ENCODE measurements at places on chromosomes 3 and 15.
A peak's percentile ranks its signal among the peaks of the same experiment; 100 is the strongest.

DNA sequence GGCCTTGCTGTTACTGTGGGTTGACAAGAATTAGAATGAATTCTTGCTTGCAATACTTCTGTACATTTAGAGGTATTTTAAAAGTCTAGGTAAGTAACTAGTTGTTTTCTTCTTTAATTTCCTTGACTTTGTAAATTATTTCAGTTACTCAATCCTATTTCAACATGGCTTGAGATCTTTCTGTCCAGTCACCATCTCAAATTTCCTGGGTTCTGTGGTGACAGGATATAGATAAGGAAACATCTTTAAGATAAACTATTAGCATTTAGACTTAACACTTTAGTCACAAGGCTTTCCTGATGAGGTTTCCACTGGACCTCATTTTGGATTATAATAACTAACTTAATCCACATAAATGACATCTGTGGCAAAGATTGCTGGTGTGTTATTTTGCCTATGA lies 195.9 kb upstream of the DPH6 start:
- DNase-seq: no peak

GRCh38 chr3:194518652-194519051 lies 31.9 kb upstream of the ATP13A3 start:
- no peak for DNase-seq

DNA sequence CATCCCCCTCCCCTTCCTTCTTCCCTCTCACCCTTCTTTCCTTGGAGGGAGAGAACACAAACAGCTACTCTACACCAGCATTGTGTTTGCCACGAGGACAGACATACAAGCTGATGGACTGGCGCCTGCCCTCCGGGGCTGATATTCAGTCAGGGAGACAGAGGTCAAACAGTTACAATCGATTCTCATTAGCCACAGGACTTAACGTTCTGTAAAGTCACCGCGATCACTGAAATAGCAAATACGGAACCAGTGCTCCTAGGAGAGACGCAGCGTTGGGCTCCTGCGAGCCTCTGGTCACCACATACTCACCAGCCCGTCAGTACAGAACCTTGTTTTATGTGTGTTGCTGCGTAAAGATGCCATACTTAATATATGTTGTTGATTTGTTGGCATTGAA lies 108.8 kb downstream of the LRRK1 start:
- DNase-seq: no peak

DNA sequence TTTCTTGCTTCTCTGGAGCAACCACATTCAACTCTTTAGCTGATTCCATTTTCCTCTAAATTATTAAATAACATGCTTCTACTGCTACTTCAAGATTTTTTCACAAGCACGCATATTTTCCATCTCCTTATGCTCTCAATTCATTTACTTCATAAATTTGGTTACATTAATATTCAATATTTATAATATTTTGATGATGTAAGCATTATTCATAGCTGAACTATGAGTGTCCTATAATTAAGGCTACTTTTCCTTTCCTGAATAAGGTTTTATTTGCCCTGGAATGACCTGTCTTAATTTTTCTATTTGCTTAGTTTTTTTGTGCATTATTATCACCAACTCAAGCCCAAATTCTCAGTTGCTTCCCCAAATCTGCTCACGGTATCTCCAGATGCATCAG lies 109.4 kb upstream of the ADPGK start:
- no peak for DNase-seq

DNA sequence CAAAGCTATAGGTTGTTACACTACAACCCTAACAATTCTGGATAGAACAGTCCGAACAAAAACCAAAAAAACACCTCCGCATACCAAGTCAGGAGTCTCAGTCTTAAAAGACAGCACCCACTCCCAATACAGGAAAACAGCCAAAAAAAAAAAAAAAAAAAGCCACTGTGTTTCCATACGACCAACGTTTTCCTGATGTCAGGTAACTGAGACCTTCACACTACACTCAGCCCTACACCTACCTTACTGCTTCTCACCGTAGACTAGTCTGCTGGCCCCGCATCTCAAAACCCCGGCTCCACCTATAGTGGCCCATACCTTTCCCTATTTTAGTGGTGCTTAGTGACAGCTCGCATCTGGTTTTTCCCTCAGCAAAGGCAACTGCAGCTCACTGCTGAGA lies 339.5 kb upstream of the ADAMTS9 start:
- no peak for DNase-seq

GRCh38 chr3:28595372-28595771 lies 246.7 kb upstream of the AZI2 start:
- DNase-seq: no peak

DNA sequence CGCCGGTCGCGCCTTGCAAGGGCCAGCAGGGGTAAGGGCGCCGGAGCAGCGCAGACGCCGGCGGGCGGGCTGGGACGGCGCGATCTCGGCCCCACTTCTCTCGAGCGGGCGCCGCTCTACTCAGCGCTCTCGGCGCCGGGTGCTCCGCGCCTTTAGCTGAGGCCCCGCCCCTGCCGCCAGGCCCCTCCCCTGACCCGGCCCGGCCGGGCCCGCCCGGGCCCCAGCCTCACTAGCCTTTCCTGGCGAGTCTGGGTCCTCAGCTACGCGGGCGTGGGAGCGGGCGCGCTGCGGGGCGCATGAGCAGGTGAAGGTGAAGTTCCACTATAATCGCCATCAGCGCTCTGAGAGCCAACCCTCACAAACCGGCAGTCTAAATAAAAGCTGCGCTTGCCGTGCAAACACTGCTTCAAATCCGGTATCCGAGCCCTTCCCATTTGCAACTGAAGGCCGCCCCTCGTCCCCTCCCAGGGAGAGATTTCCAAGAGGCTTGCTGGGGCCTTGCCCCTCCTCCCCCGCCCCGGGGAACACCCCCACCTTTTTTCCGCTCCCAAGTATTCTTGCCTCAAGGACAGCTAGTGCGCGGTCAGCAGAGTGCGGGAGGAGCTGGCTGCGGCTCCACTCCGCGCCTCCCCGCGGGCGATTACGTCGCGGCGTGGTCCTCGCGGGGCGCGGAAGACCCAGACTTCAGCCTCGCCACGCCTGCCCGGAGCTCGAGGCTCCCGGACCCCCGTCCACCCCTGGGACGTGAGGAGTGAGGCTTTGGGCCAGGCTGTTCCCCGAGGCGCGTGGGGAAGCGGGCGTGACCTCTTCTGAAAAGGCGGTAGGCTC lies at the start of gene RPP25:
TSS of gene RPP25 (minus strand) at position 125 of the 828 bp plus-strand sequence. CDS start 189 bp downstream, outside the sequence.
- DNase-seq: no peak

GRCh38 chr3:46632792-46633191 lies 20.5 kb downstream of the FAM240A start:
- no peak for DNase-seq

GRCh38 chr15:90060797-90061196 lies 41.5 kb downstream of the IDH2 start:
- no peak for DNase-seq

DNA sequence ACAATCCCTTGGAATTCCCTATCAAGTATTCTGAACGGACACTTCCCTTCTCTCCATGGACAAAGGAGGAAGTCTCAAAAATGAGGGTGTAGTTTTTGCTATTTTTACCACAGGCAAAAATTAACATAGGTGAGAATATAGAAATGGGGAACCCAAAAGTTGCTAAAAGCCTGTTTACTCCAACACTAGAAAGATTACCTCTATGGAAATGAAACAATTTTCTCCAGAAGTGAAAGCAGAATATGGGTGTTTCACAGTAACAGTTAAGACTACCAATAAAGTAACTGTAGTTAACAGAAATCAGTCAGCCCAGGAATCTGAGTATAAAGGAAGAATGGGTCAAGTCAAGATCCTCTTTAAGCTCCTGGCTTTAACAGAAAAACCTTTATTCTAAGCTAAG lies 9.3 kb downstream of the TRA2B start:
- DNase-seq: no peak

- no peak for DNase-seq
Measured at GRCh38 chr3:143973259-143974021, 1.8 kb downstream of the DIPK2A start.

GRCh38 chr15:57184502-57184901 lies 191.8 kb upstream of the CGNL1 start:
- no peak for DNase-seq

DNA sequence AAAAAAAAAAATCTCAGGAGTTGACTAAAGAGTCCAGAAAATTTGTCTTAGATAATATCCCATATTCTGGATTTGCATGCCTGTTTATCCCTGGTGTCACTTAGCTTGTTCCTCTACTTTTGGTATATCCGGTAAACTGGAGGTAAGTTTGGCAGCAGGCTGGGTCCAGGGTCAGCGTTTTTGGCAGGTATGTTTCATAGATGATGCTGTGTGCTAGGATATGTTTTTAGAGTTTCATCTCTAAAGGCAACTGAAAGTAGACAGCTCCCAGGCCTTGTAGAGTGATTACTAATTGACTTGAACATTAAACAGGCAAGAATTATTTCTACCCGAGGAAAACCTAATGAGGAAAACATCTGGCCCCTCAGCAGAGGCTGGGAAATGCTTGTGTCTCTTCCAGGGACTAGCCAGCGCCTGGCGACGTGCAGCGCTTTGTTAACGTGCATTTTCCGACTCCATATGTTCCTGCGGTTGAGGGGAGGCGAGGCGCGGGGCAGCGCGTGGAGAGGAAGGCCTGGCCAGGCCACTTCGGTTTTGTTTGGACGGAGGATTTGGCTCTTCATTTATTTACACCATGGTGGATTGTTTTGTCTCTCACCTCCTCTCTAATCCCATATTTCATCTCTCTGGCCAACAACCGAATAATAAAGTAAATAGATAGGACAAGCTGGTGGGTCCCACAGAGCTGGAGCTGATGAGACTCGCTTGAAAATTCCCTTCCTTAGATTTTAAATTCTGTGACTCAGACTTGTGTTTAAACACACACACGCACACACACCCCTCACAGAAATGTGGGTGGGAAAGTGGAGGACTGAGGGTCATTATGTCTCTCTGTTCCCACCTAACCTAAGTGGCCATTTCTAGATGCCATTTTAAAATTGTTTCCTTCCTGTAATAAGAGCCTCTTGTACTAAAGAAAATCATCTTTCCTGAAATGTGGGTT lies 65.3 kb downstream of the ASB7 start:
- DNase-seq: no peak

- peak; percentile 73 for DNase-seq
Measured at GRCh38 chr3:47802734-47803479, at the start of gene DHX30. Gene DHX30, plus strand, starts transcription at chr3:47803138. Its CDS starts 7,546 bp downstream, at chr3:47810684.

- DNase-seq: no peak
Measured at GRCh38 chr3:98589331-98590036, 3.9 kb downstream of the CPOX start.

DNA sequence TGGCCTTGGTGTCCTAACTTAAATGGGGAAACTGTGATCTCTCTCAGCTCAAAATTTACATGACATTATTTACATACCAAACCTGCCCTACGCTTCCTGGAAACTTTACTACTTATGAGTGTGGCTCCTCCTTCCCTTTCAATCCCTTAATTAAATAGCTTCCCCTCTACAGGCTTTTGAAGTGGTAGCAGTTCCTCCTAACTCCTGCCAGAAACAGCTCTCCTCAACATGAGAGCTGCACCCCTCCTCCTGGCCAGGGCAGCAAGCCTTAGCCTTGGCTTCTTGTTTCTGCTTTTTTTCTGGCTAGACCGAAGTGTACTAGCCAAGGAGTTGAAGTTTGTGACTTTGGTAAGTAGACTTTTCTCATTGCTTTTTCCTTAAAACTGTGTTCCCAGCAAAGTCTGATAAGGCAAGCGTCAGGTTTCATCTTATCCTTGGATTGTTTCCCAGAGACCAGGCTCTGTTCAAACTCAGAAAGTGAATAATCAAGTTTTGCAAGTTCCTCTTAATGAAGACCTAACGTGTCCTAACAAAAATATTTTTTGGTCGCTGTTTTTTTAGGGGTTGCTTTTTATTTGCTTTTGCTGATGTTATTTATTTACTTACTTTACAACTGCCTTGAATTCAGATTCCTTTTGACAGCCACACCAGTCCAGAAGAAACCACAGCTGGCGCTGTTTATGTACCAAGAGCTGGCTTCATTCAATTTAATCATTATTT lies at the start of gene ACP3:
TSS of gene ACP3 (plus strand) at position 179 of the 720 bp plus-strand sequence. CDS start at position 229, 50 bp downstream.
- no peak for DNase-seq

DNA sequence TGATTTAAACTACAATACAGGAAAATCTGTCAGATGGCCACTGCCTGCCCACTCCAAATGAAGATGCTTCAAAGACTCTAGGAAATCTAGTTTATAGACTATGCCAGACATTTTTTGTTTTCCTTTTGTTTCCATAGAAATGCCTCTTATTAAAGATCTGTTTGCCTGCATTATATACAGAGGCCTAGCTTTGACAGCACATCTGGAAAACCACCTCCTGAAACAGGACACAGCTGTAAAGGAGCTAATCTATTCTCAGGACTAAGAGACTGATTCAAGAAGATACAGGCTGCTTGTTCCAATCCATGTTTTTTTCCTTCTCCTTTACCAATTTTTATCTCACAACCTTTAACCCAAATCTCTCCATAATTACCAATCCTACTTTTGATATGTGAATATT lies 75.3 kb upstream of the STRIT1 start:
- DNase-seq: no peak

GRCh38 chr15:79308874-79309273 lies 2.0 kb upstream of the TMED3 start:
- no peak for DNase-seq

GRCh38 chr3:66830301-66830700 lies 167.8 kb upstream of the KBTBD8 start:
- no peak for DNase-seq

DNA sequence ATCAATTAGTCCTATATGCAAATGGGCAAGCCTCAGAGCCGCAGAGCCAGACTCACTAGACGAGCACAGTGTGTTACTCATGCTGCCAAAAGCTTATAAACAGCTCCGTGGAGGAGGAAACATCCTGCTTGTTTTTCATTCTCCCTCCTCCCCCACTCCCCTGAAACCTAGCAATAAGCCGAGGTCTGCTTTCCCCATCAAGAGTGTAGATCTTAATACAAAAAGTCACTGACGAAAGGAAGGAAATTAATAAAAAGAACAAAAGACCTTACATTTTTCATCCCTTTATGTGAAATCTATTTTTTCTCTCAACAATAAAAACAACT lies 88.5 kb downstream of the XXYLT1 start:
- no peak for DNase-seq

DNA sequence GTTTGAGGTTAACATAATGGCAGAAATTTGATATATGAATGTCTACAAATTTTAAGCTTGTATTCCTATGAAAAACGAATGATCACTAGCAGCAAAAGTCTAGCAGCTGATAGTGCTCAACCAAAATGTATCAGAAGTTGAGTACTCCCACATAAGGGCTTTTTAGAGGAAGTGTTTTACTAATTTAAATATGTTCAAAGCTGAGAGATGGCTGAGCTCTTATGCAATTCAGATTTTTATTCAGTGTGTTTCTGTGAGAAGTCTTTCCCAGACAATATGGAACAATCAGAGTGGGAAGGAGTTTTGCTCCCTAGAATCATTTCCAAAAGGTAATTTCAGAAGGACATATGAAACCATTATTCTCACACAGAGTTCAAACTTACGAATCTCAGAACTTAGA lies 327.0 kb downstream of the ZPLD1 start:
- no peak for DNase-seq

DNA sequence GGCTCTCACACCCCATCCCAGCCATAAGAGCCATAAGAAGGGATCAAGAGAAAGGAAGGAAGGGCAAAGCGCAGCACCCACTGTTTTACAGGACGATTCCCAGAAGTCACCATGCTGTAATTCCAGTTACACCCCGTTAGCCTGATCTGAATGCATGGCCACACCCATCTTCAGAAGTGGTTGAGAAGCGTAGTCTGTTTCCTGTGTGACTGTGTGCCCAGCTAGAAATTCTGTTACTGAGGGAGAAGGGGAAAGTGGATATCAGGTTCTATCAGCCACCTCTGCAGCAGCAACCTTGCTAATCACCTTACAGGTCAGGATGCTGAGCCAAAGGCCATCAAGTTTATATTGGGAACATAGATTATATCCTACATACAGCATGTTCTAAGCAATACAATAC lies 260.0 kb downstream of the ABHD5 start:
- no peak for DNase-seq
